RPMI7951 (cell line): ENCODE measurements at places on chromosomes 16 and 17.

- no peak for DNase-seq
Measured at GRCh38 chr17:39196241-39196807, 1.1 kb downstream of the CACNB1 start.

GRCh38 chr17:82367724-82368524 lies 3.6 kb upstream of the UTS2R start:
- peak; percentile 41 for DNase-seq

- DNase-seq = no peak
Measured at GRCh38 chr17:1947743-1948516, 77.2 kb downstream of the RTN4RL1 start.

DNA sequence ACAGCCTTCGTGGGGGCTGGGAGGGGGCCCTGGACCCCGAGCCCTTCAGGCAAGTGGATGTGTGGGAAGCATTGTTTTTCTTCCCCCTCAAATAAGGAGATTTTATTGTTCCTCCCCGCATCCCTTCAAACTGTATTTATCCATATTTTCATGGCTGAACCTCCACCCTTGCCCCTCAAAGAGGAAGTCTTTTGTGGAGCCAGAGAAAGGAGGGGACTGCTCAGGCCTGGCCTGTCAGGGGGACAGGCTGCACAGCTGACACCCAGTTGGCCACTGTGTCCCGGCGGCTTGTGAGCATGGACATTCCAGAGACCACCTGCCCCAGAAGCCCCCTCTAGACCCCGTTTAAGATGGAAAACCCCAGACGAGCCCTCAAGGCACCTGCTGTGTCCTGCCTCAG lies 15.9 kb downstream of the HEXIM2 start:
- DNase-seq = no peak

- DNase-seq = no peak
Measured at GRCh38 chr17:65370669-65371131, 190.7 kb downstream of the AXIN2 start.
